ENCODE measurements at places on chromosomes 7 and 10. TPM values are rescaled to one million over a fixed set of nuclear protein-coding genes. Genes with fewer than 3 reads are reported as not detected.

DNA sequence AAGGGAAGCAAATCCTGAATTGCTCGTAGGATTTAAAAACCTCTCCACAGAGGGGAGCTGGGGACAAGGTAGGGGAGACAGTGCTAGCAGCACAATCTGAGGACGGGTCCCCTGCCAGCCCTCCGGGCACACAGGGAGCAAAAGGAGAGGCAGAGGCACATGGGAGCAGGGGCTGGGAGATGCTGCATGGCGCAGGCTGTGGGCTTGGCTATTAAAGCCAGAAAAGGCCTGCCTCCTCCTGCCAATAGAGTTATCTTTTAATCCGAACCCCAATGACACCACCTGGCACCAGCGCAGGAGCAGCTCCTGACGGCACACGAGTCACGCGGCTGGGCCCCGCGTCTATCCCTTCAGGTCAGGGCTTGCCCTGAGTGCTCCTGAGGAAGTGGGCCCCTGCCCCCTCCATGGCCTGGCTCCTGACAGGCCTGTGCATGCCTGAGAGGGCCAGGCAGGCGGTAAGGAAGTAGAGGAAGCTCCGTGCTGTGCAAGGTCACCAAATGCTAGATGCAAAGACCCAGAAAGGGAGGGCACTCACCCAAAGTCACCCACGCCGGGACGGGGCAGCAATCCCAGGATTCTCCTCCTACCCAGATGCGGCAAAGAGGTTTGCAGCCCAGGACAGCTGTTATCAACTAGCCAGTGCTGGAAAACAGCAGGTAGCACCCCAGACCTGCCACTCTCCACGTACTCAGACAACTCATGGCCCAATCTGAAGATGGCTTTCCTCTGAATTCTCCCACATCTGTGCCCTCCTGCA, 28.1 kb downstream of the DLG5 start:
- no peak for DNase-seq

GRCh38 chr10:127883516-127883915, 9.2 kb downstream of the CLRN3 start:
- no peak for DNase-seq

GRCh38 chr10:71176661-71177060, 35.7 kb upstream of the UNC5B start:
- no peak for DNase-seq

DNA sequence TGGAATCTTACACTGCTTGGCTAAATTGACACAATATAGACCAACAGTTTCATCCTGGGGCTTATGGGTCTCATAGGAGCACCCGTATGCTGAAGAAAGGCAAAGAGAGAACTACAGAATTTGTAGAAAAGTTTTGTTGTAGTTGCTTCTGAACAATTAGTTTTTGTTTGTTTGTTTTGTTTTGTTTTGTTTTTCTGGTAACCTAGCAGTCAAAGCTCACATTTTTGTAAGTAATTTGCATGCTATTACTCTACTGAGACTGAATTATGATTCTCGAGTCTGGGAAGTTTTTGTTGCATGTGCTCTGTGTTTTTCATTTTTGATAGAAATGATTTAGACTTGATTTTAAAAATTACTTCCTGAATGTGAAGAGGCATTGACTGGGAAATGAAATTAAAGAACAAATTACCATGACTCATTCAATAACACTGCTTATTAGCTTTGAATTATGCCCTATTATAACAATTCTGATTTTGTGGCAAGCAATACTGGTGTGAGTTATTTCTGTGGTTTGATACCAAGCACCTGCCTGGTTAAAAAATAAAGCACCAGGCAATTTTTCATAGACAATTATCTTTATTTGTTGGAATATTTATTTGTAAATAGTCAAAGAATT, 438 bp downstream of the LSMEM1 start:
- DNase-seq, result no peak

Gene CCDC136
- 29.3 TPM for polyA plus RNA-seq

Gene VKORC1L1
- 31.6 TPM for polyA plus RNA-seq

Gene LYZL1
- not detected for polyA plus RNA-seq

Data from left renal cortex interstitium (tissue), 4 donors.